Stimulated activated CD4-positive, alpha-beta T cell treated with anti-CD3 and anti-CD28 coated beads, Interleukin-4, amount 100 ng/mL, for 24 hours (primary cell): ENCODE measurements at places on chromosomes 5 and 9.

DNA sequence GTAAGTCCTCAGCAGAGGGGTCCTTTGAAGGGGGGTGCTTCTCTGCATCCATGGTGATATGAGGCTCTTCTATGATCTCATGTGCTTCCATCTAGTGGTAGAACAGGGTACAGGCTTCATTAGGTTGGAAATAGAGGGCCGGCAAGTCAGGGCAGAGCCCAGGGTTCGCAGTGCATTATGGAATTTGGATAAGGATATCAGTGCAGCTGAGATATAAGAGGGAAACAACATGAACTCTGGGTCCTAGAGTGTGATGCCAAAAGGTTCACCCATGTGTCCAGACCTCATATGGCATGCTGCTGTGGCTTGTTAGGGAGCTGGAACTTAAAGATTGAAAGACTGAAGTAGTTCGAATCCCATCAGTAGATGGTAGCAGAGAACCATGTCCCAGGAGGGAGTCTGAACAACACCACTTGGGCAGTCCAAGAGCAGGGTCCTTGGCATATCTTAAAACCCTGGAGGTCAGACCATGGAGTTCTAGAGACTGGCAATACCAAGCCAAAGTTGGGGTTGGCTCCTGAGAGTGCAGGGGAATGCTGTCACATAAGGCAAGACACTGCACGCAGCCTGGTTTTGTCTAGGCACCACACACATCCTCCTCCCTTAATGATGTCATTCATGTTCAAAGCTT lies 2.3 kb downstream of the FAM221B start:
- DNase-seq, result peak; percentile 38

DNA sequence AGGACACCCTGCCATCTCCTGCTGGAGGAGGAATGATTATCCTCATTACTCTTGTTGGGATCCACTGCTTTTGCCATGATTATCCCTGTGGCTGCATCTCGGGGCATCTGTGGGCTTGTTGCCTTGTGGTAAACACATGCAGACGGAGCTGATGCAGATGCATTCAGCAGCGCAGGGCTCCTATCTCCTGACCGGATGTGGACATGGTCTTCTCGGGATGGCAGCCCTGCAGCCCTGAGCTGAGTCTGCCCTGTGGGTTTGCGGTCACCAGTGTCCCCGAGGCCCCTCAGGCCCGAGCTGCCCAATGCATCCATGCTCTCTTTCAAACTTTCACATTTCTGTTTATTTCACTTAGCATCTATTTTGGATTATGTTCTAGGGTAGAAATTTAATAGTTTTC lies 250.4 kb upstream of the IRX1 start:
- DNase-seq, result no peak

DNA sequence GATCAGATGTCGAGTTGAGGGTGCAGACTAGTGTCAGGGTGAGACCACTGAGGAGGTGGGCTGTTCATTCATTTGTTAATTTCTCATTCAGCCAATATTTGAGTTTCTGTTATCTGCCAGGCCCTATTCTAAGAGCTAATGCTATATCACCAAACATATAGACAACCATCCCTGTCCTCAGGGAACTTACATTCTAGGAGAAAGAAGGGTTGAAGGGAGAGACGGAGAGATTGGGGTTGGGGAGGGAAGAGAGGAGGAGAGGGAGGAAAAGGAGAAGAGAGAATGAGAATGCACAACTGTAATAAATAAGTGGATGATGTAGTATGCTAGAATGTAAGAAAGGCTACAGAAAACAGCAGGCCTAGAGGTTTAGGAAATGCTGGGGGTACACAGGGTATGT lies 129.9 kb upstream of the PITX1 start:
- no peak for DNase-seq

DNA sequence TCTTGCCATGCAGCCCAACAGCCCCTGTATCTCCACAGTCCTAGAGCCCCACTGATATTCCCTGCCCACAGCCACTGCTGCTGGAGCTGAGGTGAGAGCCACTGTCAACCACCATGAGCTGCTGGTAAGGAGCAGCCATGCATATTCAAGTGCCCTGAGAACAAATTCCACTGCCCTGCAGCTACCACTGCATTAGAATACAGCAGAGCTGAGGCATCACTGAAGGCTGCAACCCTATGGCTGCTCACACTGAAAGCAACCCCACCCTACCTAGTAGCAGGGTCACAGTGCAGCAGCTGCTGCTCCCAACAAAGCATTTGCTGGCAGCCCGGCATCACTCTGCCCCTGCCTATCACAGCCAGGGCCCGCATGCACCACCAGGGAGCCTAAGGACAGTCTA lies 68.6 kb downstream of the SKIC3 start:
- no peak for DNase-seq

GRCh38 chr5:76104027-76104426 lies 20.8 kb downstream of the SV2C start:
- no peak for DNase-seq

GRCh38 chr5:175382171-175382570 lies 61.8 kb downstream of the DRD1 start:
- no peak for DNase-seq

DNA sequence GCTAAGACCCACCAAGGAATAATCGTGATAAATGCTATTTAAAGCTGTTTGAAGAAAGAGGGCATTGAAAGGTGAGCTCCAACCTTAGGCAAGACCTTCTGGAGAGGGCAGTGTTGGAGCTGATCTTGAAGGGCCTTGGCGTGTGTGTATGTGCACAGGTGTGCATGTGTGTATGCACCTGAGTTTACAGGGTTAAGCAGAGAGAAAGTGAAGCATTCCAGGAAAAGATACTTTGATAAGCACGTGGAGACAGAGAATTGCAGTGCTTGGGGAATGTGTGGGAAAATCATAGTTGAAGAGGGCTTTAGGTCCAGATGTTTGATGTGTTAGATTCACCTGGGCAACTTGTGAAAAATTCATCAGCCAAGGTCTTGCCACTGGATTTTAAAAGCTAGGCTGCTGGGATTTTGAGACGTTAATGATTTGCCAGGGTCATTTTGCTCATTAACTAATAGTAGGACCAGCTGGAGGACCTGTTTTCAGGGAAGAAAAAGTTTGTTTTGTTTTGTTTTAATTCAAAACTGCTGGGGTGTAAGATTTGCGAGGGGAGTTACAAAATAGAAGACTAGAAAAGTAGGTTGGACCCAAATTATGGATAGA lies 78.3 kb upstream of the ANKRD55 start:
- DNase-seq, result no peak

DNA sequence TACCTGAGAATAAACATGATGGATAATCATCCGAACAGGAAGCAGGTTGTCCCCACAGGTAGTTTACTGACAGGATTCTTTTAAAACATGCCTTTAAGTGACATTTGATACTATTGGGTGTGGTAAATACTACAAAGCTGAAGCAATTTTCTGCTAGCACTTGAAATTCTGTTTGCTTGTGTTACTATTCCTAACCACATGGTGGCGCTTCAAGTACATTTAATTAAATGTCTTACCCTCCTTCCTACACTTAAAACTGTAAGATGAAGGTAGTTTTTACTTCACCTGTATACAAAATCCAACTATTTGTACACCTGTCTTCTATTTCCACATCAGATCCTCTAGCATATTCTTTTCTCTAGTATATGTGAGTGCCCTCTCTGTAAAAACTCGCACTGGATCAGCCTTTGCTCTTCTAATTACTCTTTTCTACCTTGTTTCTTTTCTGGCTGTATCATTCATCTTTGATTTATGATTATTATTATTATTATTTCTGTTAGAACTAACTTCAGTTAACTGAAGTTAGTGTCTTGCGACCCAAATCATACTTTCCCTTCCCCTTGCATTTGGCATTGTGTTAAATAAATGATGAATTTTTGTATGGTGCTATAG lies 18.4 kb downstream of the SLC25A46 start:
- peak; percentile 36 for DNase-seq

- DNase-seq, result no peak
These were observed 1046.2 kb upstream of the DMAC1 start for GRCh38 chr9:8845808-8846207.

- peak; percentile 43 for DNase-seq
These were observed 3.5 kb downstream of the EEIG1 start for GRCh38 chr9:127977009-127977883.

DNA sequence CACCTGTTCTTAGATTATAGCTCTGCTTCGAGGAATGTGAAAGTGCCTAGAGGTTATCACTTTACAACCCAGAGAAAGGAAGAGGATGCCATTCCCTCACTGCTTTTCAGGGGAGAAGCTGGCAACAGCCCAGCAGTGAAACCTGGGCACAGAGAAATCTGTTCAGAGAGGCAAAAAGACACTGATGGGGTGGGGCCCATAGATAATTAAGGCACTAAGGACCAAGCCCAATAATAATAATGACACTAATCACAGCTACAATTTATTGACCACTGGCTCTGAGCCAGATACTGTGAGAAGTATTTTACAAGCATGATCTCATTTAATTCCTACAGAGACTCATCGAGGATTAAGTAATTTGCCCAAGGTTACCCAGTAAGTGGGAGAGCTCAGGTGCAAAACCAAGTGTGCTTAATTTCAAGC lies 168.3 kb downstream of the PIK3R1 start:
- DNase-seq, result no peak

DNA sequence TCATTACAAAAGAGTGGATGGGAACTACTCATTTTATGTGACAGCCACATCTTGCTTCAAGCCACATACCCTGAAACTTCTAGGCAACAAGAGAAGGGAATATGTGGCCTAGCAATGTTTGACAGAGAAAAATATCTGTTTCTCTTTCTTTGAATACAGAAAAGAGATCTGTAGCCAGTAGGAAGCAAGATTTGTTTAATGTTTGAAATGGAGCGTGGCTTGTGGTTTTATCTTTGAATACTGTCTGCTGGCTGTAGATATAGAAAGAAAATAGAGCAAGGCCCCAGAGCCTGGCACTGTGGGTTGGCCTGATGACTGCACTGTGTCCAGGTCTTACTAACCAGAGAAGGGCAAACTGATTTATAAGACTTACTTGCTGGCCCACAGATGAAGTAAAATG lies 133.8 kb downstream of the ARHGEF28 start:
- no peak for DNase-seq

GRCh38 chr9:104779946-104780535 lies 16.1 kb downstream of the NIPSNAP3B start:
- DNase-seq, result no peak
